ENCODE measurements at places on chromosomes 11 and 22.

GRCh38 chr11:91187314-91187713 is 964.5 kb upstream of the CHORDC1 start:
- no peak for DNase-seq

GRCh38 chr11:63821411-63821810 is 8.2 kb downstream of the SPINDOC start:
- no peak for DNase-seq

DNA sequence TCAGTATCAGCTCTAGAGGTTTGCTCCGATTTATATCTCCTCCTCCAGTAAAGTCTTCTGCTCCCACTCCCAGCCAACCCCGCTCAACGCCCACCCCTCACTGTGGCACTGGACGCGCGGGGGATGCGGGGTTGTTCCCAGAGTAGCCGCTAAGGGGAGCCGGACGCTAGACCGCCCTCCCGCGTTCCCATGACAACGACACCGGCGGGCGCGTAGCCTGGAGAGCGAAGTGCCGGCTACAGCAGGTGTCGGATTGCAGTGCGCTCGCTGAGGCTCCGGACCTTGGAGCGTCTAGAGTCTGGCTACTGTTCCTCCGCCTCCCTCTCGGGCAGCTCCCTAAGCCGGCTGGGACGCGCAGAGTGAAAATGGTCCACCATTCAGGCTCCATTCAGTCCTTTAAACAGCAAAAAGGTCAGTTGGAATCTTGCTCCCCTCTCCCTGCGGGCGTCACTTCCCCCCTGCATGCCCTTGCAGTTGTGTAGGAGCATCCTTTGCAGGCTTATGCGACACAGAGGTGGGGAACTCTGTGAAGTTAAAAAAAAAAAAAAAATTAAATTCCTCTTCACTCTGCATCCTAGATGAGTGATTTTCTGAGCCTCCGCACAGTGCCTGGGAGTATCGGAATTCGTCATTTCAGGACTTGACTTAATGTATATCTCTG is at the start of gene ANO3:
TSS of gene ANO3 (plus strand) at position 220 of the 661 bp plus-strand sequence. CDS start at position 366, 146 bp downstream.
- no peak for DNase-seq

DNA sequence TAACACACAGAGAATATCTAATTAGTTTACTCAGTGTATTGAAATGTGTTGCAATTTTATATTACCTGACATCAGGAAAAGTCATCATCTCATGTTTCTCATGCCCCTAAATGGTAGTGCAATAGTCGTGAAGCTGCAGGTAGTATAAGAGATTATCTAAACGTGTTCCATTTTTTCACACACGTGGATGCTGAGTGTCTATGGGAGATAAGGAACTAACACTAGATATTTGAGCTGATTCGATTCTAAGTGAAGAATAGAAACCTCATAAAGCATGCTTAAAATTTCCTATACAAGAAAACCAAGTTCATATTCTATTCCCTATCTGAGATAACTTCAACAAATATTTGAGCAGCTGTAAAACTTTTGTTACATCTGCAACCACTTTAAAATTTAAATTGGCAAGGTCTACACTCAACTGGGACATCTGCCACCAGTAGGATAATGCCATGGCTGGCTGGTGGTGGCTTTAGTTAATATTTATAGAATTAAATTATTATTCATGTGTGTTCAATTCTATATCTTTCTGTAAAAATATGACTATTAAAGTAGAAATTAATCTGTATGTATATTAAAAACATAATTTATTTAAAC is 388.8 kb downstream of the LUZP2 start:
- no peak for DNase-seq

DNA sequence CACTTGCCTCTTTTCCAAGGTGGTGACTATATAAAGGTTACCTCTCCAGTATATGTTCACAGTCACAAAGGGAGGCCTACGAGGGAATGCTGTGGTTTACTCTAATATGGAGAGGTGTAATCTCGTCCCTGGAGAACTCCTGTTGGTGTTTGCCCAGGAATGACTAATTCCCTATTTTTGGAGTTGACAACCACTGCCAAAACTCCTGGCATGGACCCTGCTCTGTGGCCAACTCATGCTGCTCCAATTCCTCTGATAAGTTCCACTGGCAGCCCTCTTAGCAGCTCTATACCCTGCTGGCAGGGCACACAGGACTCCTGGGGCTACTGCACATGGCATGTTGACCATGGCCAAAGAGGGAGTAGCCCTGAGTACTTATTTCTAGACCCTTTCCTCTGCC is 418.7 kb upstream of the ANO5 start:
- no peak for DNase-seq

Measured in hematopoietic multipotent progenitor cell treated with erythropoietin and hydrocortisone succinate and interleukin-3 and kit ligand, for 8 days (in vitro differentiated cells).